DMS 273 treated with DMSO at 0.1 percent for 48 hours (cell line): ENCODE measurements at places on chromosomes 16 and 17.

DNA sequence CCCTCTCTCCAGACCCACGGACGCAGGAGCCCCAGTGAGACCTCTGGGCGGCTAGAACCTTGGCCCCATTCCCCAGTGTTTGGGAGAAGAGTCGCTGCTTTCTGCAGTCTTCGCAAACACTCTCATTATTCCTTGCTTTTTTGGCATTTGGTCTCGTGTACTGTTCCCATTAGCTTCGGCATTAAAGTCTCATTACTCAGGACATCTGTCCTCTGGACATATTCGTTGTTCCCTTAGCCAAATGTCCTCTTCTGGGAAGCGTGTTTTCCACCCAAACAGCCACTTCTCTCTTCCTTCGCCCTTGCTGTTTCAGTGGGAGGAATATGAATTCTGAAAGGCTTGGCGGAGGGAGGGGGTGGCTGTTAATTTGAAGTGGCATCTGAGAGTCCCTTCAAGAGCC is 11.1 kb downstream of the SHISA6 start:
- DNase-seq: no peak

DNA sequence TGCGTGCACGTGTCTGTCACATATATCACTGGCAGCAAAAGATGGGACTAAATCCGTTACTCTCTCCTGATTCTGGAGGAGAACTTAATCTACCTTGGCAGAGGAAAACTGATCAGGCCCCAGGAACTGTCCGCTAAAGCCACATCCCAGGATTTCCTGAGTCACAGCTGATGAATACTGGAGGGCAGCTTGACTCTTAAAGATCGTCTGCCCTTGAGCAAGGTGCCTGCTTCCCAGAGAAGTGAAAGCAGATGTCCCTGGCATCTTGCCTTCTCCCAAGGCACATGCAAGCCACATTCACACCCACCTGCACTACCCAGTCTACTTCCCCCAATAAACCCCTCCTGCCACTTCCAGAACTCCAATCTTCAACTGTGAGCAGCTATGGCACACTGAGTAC is 99.8 kb downstream of the CPPED1 start:
- DNase-seq: no peak

GRCh38 chr16:1987198-1987597 is 2.6 kb upstream of the SYNGR3 start:
- DNase-seq: no peak

- DNase-seq: no peak
These were observed 297.1 kb upstream of the MAF start for GRCh38 chr16:79897453-79898146.

GRCh38 chr16:79571903-79572535 is 28.5 kb downstream of the MAF start:
- no peak for DNase-seq

DNA sequence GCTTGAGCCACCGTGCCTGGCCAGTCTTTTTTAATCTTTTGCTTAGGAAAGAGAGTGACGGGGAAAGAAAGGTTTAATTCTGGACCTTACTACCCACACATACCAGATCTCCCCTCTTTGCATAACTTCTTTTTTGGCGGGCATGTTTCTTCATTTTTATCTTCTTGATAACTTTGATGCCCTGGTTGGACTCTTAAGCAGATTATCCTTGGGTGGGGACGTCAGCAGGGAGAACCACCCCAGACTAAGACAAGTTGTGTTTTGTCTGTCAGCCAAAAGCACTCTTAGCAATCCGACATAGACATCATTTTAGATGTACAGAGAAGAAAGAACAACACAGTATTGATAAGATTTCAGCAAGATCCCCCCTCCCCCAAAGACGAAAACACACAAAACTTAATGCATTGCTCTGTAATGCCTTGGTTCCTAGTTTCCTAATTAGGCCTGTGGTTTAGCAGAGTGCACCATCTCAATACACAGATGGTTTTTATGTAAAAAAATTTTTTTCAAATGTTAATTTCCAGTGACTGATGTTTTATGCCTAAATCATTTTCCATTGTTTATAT is 99.9 kb downstream of the MSI2 start:
- no peak for DNase-seq

- no peak for DNase-seq
These were observed 2.3 kb upstream of the G6PC1 start for GRCh38 chr17:42898147-42898811.

DNA sequence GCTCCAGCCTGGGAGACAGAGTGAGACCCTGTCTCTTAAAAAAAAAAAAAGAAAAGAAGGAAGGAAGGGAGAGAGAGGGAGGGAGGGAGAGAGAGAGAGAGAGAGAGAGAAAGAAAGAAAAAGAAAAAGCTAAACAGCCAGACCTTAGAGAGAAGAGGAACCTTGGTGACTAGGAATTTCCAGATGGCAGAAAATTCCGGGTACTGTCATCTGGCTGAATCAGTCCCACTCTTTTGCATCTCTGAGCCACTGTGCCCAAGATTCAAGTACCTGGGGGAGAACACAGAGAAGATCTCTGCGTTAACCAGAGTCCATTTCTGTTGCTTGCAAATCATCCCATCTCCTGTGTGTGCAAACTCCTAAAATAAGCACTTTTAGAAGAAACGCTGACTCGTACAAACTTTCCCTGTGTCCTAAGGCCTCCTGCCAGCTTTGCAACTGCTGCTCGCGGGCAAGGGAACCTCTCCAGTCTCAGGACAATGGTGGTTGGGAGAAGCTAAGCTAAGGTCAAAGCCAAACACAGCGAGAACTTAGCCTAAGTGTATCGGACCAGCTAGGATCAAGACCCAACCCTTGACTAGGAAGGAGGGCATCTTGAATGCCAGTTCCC is 18.0 kb downstream of the BMERB1 start:
- DNase-seq: no peak
